T follicular helper cell (primary cell): ENCODE measurements at places on chromosomes 16 and 17.

DNA sequence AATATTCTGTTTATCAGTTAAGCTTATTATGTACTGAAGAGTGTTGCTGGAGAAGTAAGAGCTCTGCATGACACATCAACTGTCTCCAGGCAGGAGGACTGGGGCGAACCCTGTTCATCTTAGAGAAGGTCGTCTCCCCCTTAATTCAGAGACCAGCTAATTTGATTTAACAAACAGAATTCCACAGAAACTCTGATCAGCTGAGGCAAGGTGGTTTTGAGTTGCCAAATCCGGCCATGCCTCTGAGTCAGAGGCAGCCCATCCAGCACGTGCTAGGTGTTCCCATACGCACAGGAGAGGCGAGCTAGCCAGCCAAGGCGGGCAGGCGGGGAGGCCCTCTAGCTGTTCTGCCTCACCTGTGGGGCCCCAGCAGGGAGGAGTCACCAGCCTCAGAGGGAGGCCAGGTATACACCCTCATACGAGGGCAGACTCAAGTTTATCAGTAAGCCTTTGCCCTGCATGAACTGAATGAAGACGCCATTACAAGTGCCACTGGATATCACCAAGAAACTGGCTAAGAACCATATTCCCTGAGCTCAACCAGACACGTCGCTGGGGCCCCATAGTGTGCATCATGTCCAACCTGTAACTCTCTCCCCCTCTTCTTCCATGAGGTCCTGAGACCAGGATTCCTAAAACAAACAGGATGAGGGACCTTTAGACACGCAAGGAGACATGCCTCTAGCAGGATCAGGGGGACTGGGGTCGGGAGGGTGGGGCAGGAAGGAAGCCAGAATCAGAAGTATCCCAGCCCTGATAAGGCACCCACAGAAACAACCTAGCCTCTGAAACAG, 25.7 kb downstream of the STAT5A start:
- no peak for DNase-seq

DNA sequence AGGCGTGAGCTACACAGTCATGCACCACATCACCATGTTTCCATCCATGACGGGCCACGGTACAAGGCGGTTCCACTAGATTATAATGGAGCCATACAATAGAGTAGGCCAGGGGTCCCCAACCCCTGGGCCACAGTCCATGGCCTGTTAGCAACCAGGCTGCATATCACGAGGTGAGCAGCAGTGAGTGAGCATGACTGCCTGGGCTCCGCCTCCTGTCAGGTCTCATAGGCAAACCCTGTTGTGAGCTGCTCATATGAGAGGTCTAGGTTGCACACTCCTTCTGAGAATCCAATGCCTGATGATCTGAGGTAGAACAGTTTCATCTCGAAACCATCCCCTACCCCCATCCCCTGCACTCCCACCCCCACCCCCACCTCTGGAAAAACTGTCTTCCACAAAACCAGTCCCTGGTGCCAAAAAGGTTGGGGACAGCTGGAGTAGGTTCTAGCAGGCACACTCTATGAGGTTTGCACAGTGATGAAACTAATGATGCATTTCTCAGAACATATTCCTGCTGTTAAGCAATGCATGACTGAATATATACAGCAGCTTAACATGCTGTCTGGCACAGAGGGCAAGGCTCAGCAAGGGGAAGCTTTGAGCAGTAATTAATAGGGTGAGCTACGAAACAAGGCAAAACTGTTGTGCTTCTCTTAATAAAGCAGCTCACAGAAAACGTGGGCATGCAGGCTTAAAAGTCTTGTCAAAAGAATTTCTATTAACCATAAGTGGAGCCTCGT, 108.0 kb downstream of the VPS53 start:
- no peak for DNase-seq

GRCh38 chr17:50955160-50955559, 89.0 kb upstream of the TOB1 start:
- no peak for DNase-seq

- no peak for DNase-seq
Measured at GRCh38 chr17:17079336-17079735, 37.1 kb downstream of the MPRIP start.

- no peak for DNase-seq
Measured at GRCh38 chr17:49646391-49647255, 31.3 kb downstream of the SPOP start.

DNA sequence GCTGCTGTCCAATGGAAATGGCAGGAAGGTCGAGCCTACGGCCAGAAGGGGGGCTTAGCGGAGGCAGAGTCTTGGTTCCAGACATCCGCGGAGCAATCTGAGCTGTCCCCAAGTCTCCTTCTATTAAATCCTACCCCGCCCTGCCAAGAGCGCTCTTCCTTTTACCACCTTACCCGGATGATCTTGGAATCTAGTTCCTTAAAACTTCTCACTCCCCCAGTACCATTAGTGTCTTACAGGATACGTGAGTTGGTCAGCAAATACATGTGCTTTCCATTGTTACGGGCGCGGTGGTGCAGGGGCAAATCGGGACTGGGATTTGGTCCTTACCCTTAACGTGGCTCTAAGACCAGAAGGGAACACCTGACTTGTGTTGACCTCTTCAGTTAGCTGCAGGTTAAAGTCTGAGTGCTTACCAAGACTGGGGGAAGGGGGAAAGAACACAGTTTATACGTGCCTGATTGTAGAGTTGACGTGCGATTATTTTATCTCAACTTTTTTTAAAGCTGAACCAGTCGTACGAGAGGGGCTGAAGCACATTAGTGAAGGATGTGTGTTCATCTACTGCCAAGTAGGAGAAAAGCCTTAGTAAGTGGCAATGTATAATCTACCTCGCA, 495 bp downstream of the TXNDC17 start:
- DNase-seq = no peak

GRCh38 chr16:84836234-84836647, 16.5 kb downstream of the CRISPLD2 start:
- no peak for DNase-seq

DNA sequence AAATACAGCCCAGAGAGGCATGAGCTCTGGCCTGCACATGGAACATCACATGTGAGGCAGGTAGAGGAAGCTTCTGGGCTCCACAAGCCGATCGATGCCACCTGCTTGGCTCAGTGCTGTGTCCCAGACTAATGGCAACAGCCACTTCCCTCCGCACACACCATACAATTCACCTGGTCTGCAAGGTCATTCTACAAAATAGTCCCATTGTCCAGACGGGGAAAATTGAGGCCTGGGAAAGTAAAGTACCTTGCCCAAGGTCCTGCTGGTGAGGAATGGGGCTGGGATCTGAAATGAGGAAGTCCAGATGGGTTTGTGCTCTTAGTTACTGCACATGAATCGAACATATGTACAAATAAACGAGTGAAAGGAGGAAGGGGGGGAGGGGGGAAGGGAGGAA, 88.0 kb downstream of the LITAF start:
- DNase-seq = no peak

DNA sequence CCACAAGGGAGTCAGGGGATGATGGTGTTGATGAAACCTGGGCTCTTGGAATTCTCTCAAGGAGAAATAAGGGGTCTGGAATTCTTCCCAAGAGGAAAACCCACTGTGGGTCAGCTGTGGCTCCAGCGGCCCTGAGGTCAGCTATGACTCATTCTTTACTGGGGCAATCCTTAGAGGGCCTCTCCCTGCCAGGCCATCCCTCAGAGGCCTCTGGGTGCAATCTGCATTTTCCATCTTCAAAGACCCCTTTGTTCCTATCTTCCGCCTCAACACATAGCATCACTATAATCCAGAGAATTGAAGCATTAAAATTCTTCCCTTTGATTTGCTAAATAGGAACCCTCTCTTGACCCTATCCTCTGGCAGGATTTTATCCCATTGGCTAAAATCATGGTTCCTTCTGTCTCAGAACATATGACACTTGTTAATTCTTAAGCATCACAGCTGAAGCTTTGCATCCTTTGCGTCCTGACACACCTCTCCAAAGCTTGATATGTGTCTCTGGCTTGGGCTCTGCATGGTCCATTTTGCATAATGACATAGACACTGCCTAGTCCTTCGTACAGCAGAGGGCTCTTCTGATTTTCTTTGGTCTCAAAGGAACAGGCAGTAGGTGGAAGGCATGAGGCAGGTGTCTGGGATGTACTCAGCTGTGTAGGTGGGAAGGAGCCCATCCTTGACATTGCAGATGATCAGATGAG, 4.4 kb upstream of the KRT37 start:
- DNase-seq = no peak

DNA sequence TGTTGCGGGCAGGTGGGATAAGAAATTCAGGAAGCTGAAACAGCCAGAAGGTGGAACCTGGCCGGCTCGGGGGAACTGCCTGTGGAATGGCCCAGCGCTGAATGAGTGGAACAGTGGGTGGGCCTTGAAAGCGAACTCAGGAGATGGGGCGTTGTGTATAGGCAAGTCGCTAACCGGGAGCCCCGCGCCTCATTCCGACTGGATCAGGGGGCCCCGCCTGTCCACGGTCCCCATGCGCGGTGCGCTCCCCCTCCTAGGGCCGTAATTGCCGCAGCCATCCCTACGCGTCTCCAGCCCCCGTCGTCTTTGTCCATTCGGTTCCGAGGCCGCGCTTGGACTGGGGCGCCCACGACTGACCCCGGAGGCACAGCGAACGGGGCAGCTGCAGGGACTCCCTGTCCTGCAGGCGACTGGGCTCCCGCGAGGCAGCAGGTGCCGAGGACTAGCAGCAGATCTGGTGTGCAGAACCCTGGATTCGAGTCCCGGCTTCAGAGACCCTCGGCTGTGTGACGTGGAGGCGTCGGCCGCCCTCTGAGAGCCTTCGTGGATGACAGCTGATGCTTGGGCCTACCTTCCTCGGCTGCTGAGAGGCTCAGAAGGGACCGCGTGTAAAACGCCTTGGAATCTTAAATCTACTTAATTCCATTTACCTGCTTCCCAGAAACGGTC, 10.9 kb upstream of the CA4 start:
- DNase-seq = no peak

- DNase-seq = no peak
Measured at GRCh38 chr17:53218723-53219122, 604.0 kb upstream of the KIF2B start.

- no peak for DNase-seq
Measured at GRCh38 chr17:44655983-44656710, at the start of gene MEIOC. Gene MEIOC, plus strand, starts transcription at chr17:44656468. Its CDS starts 146 bp downstream, at chr17:44656614.

DNA sequence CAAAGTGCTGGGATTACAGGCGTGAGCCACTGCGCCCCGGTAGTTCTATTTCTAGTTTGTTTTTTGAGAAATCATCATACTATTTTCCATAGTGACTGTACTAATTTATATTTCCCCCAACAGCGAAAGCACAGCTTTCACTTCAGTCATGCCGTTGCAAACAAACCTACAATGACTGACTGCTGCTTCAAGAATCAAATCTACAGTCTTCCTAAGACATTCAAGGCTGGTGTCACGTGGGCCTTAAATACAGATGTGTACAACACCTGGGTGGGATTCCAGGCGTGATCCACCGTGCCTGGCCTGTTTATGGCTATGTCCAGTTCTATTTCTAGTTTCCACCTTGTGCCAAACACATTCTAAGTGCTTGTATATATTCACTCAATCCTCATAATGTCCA, 72.0 kb downstream of the ABCC6 start:
- no peak for DNase-seq

GRCh38 chr16:30354423-30355143, 525 bp downstream of the CD2BP2 start:
- no peak for DNase-seq

DNA sequence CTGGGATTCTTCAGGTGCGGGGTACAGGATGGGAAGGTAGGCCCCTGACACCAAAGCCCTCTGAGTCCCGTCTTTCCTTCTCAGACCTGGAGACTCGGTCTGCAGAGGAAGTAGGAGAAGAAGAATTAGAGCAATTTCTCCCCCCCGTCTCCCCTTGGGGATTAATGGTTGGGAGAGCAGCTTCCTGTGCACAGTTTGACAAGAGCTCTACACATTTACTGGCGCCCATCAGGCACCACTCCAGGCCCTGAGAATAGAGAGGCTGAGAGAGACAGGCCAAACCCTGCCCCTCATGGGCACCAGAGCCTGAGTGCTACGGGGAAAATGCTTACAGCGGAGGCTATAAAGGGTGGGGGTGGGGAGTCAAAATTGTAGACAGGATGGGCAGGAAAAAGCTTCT, 3.5 kb upstream of the C16orf74 start:
- no peak for DNase-seq
